ENCODE measurements at places on chromosomes 4 and X. TPM values are rescaled to one million over a fixed set of nuclear protein-coding genes. Genes with fewer than 3 reads are reported as not detected.
A peak's percentile ranks its signal among the peaks of the same experiment; 100 is the strongest.

The SPACA5 gene
- total RNA-seq: not detected

The MAGEA2B gene
- not detected for total RNA-seq

DNA sequence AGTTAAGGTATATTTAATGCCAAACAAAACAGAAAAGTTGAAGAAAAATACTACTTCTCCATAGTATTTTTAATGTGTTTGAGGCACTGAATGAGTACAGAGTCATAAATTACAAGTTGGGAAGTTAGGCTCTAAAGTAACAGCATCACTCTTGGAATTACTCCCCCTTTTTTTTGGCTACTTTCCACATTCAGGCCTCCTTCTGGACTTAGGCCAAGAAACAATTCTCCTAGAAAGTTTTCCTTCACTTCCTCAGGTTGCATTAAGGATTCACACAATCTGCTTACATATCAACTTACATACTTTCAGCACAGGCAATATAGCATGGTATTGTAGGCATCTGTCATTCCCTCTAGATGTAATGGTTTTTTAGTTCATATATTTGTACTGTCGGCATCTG, 52.1 kb downstream of the TMEM165 start:
- DNase-seq: no peak

DNA sequence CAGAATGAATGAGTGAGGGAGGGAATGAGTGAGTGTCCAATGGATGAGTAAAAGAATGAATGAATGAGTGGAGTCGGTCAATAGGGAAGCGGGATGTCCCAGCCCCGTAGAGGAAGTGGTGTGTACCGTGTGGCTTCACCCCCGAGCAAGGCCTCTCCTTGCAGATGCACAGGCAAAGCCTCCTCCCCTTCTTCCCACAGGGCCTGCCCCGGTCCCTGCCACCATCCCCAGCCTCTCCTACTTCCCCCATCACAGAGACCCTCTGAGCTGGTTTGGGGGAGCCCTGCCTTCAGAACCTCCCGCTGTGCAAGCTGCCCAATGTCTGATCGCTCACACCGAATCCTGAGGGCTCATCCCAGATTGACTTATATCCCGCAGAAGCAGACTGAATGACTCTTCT, 13.6 kb downstream of the HTRA3 start:
- no peak for DNase-seq

- peak; percentile 97 for DNase-seq
Measured at GRCh38 chr4:105990933-105991332, 95.7 kb downstream of the NPNT start.

DNA sequence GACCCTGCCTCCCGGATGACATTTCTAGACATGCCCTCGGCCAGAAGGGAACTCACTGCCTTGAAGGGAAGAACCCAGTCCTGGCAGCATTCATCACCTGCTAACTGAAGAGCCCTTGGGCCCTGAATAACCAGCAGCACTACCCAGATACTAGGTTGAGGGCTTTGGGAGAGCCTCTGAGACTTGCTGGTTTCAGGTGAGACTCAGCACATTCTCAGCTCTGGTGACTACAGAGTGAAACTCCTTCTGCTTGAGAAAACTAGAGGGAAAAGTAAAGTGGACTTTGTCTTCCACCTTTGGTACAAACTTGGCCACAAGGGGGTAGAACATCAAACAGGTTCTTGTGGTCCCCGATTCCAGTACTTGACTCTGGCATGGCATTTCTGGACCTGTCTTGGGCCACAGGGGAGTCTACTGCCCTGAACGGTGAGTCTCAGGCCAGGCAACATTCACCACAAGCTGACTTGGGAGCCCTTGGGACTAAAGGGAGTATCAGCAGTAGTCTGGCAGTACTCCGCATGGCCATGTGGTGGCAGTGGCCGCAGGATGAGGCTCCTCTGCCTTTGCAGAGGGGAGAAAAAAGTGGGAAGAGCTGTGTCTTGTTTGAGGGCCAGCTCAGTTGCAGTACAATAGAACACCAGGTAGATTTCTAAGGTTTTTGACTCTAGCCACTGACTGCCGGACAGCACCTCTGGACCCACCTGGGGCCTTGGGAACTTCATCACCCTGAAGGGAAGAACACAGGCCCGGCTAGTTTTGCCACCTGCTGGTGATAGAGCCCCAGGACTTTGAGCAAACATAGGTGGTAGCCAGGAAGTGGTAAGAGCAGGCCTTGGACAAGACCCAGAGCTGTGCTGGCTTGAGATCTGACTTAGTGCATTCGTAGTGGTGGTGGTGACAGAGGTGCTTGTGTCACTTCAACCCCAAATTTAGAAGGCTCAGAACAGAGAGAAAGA, 414.8 kb downstream of the OPHN1 start:
- no peak for DNase-seq

DNA sequence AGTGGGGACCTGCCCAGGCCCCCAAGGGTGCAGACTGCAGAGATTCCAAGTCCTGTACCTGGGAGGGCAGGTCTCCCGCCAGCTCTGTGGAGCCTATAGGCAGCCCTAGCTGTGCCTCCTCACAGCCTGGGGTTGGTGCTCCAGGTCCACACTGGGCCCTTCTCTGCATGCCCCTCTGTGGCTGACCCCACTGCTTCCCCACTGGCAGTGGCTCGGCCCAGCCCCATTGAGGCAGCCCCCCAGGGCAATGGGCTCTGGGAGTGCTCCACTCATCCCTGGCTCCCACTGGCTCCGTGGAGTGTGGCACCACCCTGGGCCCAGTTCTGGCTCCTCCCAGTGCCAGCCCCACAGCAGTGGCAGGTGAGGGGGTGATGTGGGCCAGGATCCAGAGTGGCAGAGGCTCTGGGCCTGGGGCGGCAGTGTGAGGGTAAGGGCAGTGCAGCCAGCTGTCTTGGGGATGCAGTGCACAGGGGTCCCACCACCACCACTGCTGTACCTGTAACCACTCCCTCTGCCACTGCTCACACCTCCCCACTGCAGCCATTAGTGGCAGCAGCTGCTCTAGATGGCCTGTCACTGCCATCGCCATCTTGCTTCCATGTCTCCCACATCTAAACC, 312.2 kb downstream of the GPM6A start:
- no peak for DNase-seq

DNA sequence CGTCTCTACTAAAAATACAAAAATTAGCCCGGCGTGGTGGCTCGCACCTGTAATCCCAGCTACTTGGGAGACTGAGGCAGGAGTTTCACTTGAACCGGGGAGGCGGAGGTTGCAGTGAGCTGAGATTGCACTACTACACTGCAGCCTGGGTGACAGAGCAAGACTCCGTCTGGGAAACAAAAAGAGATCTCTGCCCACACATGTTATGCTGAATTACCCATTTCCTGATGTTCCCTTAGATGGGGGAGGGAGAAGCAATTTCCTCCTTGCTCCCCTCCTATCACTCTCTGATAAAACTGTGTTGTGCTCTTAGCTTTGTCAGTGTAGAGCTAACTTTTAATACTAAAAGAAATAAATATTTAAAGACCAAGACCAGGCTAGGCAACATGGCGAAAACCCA, 102.5 kb downstream of the LARP7 start:
- no peak for DNase-seq

GRCh38 chr4:147102596-147102995, 156.9 kb upstream of the TTC29 start:
- DNase-seq: no peak

GRCh38 chr4:107863850-107864371, 39.2 kb downstream of the SGMS2 start:
- DNase-seq: no peak

GRCh38 chr4:11966782-11967181, 538.1 kb upstream of the HS3ST1 start:
- DNase-seq: no peak

The GLRA2 gene
- total RNA-seq: not detected

DNA sequence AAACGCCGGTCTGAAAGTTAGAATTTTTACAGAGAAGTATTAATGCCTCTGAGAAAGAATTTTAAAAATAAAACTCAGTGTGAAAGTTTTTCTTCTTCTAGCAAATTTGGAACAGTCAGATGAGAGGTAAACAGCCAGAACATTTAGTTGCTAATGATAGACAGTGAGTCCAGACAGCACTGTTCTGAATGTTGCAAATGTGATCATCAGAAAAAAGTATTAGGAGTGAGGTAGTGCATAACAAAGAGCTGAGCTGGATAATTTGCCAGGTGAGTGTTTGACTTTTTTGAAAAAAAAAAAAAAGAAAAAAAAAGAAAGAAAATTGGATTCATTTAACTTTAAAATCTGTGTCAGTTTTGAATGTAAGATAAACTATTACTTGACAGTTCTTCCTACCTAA, 42.0 kb upstream of the GRPR start:
- no peak for DNase-seq

Measured in gastrocnemius medialis (tissue), 4 donors.